ENCODE measurements at places on chromosomes 1 and 21.

DNA sequence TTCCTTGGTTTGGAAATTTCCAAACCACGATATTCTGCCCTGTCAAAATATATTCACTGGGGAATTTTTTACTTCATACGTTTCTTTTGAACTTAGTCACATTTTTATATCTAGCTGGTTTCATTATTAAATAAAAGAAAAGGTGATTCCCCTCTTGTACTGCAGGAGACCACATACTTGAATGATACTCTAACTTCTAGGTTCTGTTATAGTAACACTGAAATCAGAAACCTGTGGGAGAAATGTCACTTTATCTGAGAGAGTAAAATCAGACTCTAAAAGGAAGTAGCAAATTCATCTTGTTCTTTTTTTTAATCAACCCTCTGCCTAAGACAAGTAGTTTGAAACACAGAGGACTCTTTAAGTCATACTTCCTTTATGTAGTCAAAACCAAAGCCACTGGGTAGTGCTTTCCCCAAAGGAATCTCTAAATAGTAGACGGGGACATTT, 34.4 kb downstream of the MRPL39 start:
- no peak for DNase-seq

GRCh38 chr1:204314171-204314892, 45.4 kb downstream of the PLEKHA6 start:
- no peak for DNase-seq

DNA sequence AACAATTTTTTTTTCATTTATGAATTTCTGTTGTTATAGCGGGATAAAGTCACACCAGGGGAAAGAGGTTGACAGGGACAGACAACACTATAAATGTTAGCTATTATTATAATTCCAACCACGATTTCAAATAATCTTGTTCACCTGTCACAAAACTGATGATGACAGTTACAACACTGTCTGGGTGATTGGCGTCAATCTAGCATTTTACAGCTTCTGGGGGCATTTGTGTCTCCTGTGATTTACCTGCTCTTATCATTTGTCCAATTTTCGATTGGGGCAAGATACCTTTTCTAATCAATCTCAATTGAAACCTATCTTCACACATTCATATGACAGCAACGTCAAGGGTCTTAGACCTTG, 44.6 kb upstream of the LYST start:
- DNase-seq, result no peak

DNA sequence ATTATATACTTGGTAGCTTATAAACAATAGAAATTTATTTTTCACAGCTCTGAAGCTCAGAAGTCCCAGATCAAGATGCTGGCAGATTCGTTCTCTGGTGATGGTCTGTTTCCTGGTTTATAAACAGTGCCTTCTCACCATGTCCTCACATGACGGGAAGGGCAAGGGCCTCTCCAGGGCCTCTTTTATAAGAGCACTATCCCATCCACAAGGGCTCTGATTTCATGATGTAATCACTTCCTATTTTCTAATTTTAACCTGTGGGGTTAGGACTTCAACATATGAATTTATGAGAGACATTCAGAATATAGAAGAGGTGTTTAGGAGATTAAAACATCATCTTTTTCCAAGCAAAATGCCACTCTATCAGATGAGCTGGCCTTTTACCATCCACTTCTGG, 32.1 kb upstream of the PLPPR4 start:
- DNase-seq, result no peak

DNA sequence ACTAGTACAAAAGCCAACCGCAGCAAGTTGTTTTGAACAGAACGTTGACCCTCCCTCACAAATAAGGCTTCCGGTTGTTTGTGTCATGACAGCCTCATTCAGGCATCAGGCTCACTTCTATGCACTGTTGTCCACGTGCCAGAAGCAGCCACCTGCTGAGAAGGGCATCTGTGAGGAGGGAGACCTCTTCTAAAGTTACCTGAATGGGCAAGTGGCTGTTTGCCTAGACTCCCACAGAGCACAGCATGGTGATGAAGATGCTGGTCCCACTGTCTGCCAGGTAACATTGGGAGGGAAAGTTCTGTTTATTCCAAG, 176.1 kb downstream of the CLIC6 start:
- DNase-seq, result no peak

DNA sequence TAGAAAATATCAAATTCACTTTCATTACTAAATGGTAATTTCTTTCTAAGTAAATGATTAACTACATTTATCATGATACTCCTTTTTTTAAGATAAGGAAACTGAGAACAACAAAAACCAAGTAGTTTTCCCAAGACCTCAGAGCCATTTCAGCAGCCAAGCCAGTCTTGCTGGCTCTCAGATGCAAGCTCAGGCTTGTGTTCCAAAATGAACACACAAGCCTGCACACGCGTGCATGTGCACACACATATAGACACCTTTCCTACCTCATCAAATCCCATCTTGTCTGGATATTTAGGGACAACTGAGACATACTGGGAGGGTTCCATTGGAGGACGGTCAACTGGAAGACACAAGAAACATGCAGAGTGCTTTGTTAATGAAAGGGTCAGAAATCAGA, 83.0 kb downstream of the COLGALT2 start:
- DNase-seq, result no peak

DNA sequence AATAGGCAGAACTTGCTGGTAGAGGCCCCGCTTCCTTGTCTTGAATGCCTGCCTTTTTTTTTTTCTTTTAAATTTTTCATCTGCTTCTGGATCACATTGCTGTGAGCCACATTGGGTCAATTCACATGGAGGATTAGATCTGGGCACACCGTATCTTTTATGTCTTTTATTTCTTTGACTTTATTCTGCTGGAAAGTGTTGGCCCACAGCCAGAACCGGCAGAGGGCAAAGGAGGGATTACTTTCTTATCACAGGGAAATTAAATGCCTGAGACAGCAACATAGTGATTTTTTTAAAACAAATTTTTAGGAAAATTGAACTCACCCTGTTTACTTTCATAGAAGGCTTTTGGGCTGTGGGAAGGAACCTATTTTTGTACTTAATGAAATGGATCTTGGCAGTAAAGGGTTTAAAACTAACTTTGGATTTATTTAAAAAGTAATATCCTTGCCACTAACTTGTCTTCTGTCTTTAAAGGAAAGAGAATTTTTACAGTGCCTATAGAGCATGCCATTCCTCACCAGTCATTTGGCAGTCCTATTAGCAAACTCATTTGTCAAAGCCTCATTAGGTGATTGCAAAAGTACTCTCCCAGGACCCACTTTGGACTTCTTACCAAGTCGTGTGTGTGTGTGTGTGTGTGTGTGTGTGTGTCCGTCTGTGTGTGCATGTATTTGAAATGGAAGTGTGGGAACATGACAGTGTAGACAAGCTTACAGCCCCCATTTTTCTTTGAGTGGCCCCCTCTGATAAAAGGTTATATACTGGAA, 68.4 kb downstream of the ST6GALNAC3 start:
- no peak for DNase-seq

DNA sequence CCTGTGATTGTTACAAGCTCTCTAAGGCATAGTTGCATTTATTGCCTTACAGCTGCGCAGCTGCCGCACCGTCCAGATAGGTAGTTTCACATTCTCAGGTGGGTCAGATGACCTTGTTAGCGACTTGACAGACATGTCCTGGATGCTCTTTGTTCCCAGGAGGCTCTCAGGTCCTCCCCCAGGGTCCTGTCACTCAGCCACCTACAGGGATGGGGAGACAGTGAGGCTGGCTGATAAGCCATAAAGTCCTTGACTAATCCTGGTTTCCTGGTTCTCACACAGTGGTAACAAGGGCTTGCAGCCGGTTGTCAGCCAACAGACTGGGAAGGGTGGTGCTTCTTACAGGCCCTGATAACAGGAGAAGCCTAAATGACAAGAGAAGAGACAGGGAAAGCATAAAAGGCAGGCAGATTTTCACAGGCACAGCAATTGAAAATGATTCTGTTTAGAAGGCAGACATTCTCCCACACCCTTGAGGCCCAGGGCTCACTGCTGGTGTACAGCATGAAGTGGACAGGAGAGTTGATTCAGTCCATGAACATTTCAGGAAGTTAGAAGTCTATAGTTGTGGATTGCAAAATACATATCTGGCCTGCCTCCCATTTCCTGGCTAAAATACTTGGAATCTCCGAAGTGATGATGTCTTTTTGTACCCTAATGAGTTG, 2.9 kb downstream of the ARF1 start:
- DNase-seq, result no peak

GRCh38 chr1:70874818-70875217, 172.8 kb downstream of the PTGER3 start:
- no peak for DNase-seq

DNA sequence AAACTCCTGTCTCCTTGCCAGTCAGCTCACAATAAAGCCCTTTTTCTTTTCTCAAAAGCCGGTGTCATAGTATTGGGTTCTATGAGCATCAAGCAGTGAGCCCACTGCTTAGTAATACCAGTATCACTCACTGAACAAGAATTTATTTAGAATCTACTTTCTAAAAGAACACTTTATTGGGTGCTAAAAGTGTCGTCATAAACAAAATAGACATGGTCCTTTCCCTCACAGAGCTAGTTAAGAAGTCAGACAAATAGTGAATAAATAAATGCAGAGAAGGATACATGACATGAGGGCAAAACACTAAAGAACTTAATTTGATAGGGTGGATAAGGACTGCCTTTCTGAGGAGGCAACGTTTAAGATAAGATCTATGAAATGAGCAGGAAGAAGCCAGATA, 32.2 kb downstream of the EVI5 start:
- DNase-seq, result no peak

DNA sequence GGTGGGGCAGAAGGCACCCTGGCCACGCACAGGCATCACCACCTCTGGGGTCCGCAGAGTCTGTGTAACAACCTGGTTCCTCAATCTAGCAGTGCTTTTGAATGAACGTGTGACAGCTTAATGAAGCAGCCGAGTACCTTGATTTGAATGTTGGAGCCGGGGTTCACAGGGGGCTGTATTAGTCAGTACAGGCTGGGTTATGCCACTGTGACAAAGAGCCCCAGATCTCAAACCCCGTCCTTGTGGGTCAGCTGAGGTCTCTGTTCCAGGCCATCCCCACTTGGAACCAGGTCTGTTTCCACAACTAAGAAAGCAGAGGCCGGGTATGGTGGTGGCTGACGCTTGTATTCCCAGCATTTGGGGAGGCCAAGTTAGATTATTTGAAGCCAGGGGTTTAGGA, 10.5 kb downstream of the TMEM240 start:
- no peak for DNase-seq

DNA sequence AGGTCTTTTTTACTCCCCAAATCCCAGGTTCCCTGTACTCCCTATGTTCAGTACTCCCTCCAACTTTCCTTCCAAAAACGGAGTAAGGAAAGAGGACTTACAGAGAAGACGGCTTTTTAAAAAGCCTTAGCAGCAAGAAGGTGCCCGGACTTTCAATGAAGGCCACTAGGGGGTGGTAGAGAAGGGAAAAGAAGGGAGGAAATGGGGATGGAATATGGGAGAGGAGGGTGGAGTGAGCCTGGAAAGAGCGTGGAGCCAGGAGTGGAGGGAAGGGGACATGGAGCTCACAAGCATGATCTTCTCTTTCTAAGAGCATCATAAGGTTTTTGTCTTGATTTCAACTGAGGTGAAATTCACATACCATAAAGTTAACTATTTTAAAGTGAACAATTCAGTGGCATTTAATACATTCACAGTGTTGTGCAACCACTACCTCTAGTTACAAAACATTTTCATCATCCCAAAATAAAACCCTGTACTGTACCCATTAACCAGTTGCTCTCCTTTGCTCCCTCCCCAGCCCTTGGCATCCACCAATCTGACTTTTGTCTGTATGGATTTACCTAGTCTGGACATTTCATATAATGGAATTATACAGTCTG, 129.9 kb downstream of the ZNF281 start:
- peak; percentile 80 for DNase-seq
